ENCODE measurements at places on chromosomes 7 and 10. TPM values are rescaled to one million over a fixed set of nuclear protein-coding genes. Genes with fewer than 3 reads are reported as not detected.

DNA sequence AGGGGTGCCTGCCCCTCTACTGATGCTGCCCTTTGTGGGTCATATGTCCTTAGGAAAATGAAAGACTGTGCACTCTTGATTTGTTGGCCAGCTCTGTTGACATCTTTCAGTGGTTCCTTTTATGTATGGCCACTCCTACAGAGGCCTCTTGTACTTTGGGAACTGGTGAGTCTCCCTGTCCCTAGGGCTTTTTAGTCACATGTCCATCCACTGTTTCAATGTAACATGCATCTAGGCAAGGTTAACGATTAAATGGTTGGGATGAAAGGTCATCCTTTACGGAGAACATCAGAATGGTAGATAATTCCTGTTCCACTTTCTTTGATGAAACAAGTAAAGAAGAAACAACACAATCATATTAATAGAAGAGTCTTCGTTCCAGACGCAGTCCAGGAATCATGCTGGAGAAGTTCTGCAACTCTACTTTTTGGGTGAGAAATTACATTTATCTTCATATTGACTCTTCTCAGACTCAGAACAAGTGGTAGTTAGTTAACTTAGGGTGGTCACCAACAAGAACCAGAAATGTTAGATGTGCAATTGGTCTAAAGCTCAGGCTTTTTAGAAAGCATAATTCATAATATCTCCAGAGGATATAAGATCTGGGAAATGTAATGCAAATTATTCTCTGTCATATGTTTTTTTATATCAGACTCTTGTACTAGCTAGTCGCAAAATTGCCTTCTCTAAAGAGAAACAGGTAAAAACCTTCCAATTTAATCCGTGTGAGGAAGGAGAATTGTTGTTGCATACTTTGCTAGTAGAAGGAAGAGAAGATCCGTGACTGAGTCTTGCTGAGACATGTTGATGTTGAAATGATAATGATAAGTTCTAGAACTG, at the start of gene ABCC2:
Gene ABCC2 (plus strand): TSS at position 194 of the 840 bp plus-strand sequence. CDS start 205 bp downstream, at position 399.
- peak; percentile 84 for DNase-seq

DNA sequence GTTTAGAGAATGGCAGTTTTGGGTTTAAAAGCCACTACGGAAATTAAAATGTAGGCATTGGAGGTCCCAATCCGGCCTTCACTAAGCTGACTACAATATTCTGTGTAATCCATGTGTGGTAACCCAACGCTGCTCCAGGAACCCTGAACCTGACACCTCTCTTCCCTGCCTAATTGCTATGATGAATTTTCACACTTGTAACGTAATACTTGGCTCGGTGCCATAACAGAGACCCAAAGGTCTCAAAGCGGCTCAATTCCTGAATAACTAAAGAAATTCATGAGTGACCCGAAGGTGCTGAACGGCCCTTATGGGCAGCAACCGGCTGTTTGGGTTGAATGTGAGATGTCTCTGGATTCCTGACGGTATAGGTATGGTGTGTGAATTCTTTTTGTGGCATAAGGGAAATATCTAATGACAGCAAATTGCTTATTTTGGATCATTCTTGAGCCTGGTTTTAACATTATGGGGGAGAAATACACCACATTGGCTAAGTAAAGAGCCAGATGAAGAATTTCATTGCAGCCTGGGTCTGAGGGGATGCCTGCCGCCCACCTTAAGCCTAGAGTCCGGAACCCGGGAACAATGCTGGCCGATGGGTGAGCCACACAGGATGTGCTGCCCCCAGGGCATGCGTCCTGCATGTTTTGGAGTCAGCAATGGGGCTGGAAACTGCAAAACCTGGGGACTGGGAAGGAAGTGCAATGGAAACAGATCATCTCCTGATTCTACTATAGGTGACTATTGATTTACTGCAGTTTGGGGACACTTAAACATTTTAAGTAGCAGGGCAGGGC, 69.7 kb upstream of the FZD8 start:
- DNase-seq = no peak

Gene UCMA
- not detected for total RNA-seq

Gene A1CF
- not detected for total RNA-seq

Gene TMEM213
- total RNA-seq = not detected

Gene NYAP1
- 3.6 TPM for total RNA-seq

GRCh38 chr10:91120348-91120747, 100.1 kb upstream of the PCGF5 start:
- no peak for DNase-seq

DNA sequence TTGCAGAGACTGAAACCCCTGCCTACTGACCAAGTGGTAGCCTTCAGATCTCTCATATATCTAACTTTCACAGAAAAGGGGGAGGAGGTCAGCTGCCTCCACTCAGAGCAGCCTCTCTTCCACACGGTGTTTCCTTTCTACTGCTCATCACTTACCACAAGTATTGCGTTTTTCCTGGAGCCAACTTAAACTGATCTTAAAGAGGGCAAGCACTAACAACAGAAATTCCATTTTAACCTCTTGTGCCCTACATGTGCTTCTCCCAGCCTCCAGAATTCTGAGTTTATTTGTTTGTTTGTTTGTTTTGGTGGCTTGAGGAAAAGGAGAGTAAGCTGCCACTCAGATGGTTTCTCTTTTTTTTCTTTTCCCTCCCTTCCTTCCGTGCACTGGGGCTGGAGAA, 19.1 kb downstream of the SKIDA1 start:
- DNase-seq = no peak

Gene PPP1R3C
- 4.2 TPM for total RNA-seq

GRCh38 chr10:62545160-62546066, 171.2 kb downstream of the ZNF365 start:
- DNase-seq = no peak

DNA sequence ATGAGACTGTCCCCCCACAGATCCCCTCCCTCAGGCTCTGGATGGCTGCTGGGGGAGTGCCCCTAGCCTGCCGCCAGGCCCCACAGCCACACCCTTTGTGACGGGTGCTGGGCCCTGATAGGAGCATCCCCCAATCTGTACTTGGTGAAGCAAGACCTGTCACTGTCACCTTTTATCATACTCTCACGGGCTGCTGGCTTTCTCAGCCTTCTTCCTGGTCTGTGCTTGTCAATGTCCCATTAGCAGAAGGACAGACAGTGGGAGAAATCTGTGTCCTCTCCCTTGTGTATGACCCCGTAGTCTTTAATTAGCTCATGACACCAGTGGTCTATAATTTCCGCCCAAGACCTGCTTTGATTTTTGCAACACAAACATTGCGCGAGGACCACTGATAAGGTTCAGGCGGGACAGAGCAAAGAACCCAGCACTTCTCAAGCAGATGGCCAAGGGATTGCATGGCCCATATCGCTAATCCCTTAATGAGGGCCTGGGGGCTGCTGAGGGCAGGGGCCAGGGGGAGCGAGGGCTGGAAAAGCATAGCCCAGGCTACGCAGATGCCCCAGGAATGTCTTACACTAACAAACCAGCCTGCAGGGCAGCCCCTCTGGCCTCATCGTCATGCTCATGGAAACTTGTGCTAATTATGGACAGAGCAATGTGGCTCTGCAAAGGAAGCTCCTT, 127.8 kb downstream of the PTPN20 start:
- DNase-seq = no peak

Gene ORAI2
- total RNA-seq = 106 TPM
